ENCODE measurements at places on chromosomes 3 and 15. TPM values are rescaled to one million over a fixed set of nuclear protein-coding genes. Genes with fewer than 3 reads are reported as not detected.

GRCh38 chr3:124886168-124887056 is 753 bp downstream of the ITGB5 start:
- peak; percentile 38 for DNase-seq

GRCh38 chr3:139227827-139228226 is 116.0 kb upstream of the MRPS22 start:
- no peak for DNase-seq

Gene CKMT1B
- total RNA-seq = not detected

DNA sequence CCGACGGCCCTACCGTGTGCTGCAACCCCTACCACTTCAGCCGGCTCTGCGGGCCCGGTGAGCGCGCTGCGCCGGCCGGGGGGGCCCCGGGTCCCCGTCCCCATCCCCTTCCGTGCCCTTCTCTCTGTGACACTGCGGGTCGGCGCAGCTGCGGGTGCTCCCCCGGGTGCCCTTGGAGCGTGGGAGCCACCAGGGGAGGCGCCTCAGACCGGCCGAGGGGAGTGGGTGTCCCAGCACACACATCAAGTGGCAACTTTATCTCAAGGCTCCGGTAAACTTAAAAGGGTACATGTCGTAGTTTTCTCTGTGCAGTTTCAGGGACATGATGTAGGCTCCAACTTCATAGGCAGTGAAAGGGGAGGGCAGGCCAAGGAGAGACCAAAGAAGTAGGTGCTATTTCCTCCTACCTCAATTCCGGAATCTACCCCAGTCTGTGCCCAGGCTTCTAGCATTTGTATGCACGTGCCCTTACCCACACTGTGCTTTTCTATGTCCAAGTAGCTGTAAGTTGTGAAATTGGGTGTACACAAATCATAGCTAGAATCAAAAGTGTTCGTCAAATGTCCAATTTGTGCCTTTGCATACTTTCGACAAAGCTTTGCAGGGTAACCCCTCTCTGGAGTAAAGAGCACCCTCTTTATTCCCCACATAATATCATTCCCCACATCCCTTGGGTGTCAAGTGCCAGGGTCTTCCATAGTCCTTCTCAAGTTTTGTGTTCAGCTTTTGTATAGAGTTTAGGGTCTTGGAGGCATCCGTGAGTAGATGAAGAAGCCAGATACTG is 2.2 kb downstream of the SMAD6 start:
- DNase-seq = no peak

DNA sequence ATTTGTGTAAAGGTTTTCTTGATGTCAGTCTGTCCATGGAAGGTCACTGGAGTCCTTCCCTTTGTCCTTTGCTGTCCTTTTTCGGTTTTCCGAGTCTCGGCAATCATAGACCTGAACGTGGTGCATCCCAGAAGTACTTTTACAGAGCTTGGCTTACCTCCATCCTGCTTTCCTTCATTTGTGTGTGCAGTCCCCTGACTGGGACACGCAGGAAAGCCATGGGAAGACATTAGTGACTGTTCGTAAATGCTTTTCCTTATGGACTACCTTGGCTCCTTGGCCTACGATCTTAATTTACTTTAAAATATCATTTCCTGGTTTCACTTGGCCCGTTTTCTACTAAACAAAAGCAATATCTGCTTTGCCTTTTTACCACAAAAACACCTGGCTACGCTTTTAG is 328.4 kb upstream of the RARB start:
- no peak for DNase-seq
